ENCODE measurements at places on chromosomes 12 and 14.

- no peak for DNase-seq
Measured at GRCh38 chr12:110581931-110582275, 1.2 kb downstream of the PPTC7 start.

GRCh38 chr14:45089813-45090212 is 5.9 kb downstream of the PRPF39 start:
- DNase-seq: no peak

- DNase-seq: no peak
Measured at GRCh38 chr14:33120341-33120740, 181.7 kb downstream of the NPAS3 start.

- DNase-seq: no peak
Measured at GRCh38 chr12:102992297-102992696, 34.8 kb downstream of the ASCL1 start.

DNA sequence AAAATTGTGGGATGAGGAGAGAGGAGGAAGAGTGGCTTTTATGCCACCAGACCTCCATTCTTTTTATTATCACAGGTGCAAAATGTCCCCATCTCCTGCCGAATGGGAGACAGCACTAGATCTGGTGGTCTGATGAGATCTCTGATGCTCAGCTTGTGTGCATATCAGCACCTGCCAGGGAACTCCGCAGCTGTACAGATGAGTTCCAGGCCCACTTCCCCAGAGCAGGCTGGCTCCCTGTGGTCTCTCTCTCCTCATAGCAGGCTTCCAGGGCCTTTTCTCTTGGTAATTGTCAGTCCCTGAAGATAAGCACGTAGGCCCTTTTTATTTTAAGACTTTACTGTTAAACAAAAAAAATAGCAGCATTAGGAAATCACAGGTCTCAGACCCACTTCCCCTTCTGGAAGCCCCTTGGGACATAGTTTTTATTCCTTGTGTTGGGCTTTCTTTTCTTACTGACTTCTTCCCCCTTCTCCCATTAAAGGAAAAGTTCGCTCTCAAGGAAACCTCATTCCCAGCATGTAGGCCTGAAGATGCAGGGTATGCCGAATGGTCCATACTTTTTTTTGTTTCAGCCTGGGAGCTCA is 4.5 kb upstream of the TBC1D30 start:
- DNase-seq: no peak

DNA sequence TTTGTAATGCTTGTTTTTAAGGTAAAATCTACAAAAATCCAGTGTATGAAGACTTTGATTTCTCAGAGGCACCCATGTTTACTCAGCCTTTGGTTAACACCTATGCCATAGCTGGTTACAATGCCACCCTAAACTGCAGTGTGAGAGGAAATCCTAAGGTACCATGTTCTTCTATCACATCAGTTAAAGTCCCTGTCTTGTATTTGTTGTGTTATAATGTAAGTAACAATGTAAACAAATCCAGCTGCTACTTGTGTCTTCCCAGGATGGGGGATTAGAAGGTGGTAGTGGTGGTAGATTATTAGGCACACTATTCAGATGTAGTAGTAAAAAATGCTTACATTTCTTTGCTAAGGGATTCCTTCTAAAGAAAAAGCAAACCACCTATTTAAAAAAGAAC is 19.4 kb upstream of the CHPT1 start:
- DNase-seq: no peak

GRCh38 chr12:53701518-53702264 is 25.6 kb downstream of the CALCOCO1 start:
- DNase-seq: no peak

DNA sequence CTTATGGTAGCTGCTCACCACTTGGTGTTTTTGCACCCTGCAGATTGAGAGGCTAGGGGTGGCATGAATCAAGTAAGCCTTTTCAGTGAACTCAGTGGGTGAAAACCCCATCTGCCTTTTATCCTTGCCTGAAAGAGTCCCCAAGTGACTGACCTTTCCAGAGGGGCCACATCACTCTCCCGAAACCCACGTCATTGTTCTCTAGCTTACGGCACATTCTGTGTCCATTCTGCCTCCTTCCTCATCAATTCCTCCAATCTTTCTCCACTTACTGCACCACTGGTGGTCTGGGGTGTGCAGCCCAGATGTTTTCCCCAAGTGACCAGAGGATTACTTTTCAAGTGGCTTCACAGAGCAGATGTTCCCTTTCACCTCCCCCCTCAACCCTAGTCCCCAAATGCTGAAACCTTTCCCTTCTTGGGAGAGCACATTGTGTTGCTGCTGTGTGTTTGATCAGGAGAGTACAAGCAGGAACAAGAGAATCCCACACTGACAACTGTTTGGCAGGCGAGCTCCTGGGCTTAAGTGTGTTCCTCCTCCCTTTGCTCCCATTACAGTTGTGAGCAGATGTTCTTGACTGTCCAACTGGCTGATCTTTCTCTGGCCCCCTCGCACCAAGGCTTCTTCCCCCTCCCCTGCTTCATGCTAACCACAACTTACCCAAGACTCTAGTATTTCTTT is 138.0 kb upstream of the IGF1 start:
- no peak for DNase-seq
